Testis (tissue), 5 donors: ENCODE measurements at places on chromosomes 1 and 21. TPM values are rescaled to one million over a fixed set of nuclear protein-coding genes. Genes with fewer than 3 reads are reported as not detected.

- no peak overlapping the region for H3K4me3 ChIP-seq
- DNase-seq: no peak
- no peaks in the 10 kb centered on the region for H3K36me3 ChIP-seq
- H3K27me3 ChIP-seq: no peaks in the 10 kb centered on the region
- H3K27ac ChIP-seq: no peak overlapping the region
These were observed 23.6 kb upstream of the PLEKHA6 start for GRCh38 chr1:204383163-204383904.

DNA sequence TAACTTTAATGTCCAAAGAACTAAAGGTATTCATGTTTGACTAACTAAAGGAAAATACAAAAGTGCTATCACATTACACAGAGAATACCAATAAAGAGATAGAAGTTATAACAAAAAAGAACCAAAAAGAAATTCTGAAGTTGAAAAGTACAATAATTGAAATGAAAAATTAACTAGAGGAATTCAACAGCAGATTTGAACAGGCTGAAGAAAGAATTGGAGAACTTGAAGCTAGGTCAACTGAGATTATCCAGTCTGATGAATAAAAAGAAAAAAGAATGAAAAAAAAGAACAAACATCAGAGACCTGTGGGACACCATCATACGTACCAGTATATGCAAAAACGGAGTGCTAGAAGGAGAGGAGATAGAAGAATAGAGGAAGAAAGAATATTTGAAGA, 78.5 kb downstream of the NUP210L start:
- H3K36me3 ChIP-seq: no peaks in the 10 kb centered on the region
- H3K27me3 ChIP-seq: no peaks in the 10 kb centered on the region
- no peaks in the 10 kb centered on the region for H3K4me1 ChIP-seq
- DNase-seq: no peak
- no peak overlapping the region for H3K27ac ChIP-seq

DNA sequence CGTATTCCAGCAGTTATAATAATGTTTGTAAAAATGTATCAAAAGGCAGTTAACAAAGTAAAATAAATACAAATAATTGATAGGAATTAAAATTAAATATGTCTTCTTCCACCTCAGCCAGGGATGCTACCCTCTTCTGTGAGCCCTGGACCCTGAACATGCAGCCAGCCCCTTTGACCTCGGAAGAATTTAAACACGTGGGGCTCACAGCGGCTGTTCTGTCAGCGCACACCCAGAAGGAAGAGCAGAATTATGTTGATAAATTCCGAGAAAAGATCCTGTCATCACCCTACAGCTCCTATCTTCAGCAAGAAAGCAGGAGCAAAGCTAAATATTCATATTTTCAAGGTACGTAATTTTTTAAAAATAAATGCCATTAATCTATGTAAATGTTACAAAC, 26.5 kb downstream of the UTS2 start:
- H3K4me3 ChIP-seq: no peak overlapping the region
- no peak overlapping the region for H3K27ac ChIP-seq
- H3K4me1 ChIP-seq: no peaks in the 10 kb centered on the region
- no peaks in the 10 kb centered on the region for H3K27me3 ChIP-seq
- no peak for DNase-seq

GRCh38 chr1:151294742-151295462, 12.8 kb downstream of the ZNF687 start:
- no peak overlapping the region for H3K27ac ChIP-seq
- H3K27me3 ChIP-seq: no peaks in the 10 kb centered on the region
- no peak for DNase-seq
- no peaks in the 10 kb centered on the region for H3K4me1 ChIP-seq

DNA sequence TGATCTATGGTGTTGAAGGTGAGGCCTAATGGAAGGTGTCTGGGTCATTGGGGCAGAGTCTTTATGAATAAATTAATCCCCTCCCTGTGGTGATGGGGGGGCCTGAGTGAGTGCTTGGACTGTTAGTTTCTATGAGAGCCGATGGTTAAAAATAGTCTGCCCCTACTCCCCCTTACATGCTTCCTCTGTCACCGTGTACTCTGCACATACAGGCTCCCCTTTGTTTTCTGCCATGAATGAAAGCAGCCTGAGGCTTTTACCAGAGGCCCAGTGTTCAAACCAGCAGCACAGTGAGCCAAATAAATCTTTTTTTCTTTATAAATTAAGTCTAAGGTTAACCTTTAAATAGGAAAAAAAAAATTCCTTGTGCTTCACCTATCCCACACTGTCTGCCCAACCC, 657.0 kb downstream of the AMY1C start:
- no peaks in the 10 kb centered on the region for H3K36me3 ChIP-seq
- no peak overlapping the region for H3K27ac ChIP-seq
- H3K4me3 ChIP-seq: no peak overlapping the region
- no peaks in the 10 kb centered on the region for H3K27me3 ChIP-seq
- no peak for DNase-seq

- H3K27me3 ChIP-seq: no peaks in the 10 kb centered on the region
- no peak for DNase-seq
- no peak overlapping the region for H3K27ac ChIP-seq
- H3K4me1 ChIP-seq: peaks cover 31% of the 10 kb centered on the region
These were observed 3.1 kb upstream of the MOB3C start for GRCh38 chr1:46619656-46620258.

DNA sequence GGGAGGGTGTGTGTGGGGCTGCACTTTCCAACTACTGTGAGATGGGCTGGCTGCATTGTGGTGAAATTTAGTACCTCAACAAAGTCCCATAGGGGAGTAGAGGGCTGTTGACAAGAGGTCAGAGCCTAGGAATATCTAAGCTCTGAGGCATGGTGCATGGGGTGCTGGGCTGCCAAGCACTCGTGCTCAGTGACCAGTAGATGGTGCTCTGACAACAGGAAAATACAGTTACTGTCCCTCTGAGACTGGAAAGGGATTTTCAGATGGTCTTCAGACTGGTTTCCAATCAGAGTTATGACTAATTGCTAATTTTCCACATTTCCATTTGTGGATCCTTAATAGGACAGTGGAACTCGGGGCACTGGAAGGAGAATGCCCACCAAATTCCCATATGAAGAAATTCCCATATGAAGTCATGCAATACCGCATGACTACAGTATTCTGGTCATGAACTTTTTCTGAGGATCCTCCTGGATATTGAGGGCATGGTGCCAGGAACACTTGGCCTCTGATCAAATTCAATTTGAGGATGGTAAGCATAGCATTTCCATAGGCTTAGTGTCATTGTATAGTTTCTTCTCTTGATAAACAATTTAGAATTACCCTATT, 4.1 kb upstream of the CACNA1E start:
- no peaks in the 10 kb centered on the region for H3K27me3 ChIP-seq
- H3K4me3 ChIP-seq: no peak overlapping the region
- H3K36me3 ChIP-seq: no peaks in the 10 kb centered on the region
- peak; percentile 68 for DNase-seq

DNA sequence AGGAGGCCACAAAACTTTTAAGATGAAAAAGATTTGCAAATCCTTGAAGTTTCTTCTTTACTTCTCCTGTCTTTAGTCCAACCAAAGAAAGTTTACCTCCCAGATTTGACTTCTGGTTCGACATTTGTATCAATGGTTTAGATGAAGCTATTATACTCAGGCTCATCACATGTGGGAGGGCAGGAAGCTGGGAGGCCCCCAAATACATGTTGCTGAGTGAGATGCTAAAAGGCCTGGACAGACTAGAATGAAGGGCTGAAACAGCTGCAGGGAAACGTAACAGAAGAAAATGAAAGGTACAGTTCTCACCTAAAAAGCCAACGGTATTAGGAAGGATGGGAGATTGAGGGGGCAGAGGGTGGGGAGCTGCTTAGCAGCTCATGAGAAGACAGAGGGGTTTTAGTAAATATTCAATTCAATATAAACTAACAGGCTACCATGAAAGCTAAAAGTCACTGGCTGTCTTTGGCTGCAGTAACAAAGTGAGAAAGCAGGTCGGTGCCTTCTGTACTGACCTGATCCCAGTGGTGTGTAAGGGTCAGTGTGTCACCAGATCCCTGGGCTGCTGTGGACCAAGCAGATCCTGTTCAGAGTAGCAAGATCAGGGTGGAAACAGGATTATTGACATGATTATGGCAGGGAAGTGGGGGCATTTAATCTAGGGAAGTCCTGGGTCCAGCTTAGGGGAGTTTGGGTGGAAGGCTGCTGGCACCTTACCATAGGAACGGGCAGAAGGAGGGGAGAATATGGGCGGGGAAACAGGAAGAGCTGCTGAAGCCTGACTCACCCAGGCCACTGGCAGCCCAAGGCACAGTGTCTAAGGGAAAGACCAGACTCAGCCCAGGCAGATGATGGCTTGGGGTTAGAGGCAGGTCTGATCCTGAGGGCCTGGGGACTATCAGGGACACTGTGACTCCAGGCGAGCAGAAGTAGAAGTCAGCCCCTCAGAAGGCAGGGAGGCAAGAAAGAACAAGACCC, 60.4 kb downstream of the KCNN3 start:
- H3K36me3 ChIP-seq: no peaks in the 10 kb centered on the region
- H3K4me3 ChIP-seq: no peak overlapping the region
- peaks cover 8% of the 10 kb centered on the region for H3K4me1 ChIP-seq
- H3K27me3 ChIP-seq: no peaks in the 10 kb centered on the region

- H3K4me1 ChIP-seq: peaks cover 6% of the 10 kb centered on the region
- H3K27ac ChIP-seq: no peak overlapping the region
- H3K36me3 ChIP-seq: no peaks in the 10 kb centered on the region
- no peak overlapping the region for H3K4me3 ChIP-seq
These were observed 6.0 kb downstream of the CZIB start for GRCh38 chr1:53214376-53214940.

DNA sequence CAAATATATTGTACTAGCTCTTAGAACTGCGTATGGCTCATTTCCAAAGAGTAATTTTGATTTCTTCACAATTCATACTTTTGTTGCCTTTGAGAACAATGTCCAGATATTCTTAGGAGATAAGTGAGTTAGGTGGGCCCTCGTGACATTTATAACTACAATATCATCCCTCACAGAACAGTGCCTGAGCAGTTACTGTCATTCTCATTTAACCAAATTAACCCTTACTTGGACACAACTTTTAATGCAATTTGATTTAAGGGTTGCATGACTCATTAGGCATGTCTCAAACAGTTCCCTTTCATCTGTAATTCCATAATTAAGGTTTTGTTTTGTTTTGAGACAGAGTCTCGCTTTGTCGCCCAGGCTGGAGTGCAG, 68.1 kb upstream of the DNAH14 start:
- no peaks in the 10 kb centered on the region for H3K4me1 ChIP-seq
- H3K27me3 ChIP-seq: no peaks in the 10 kb centered on the region
- no peak overlapping the region for H3K27ac ChIP-seq
- H3K4me3 ChIP-seq: no peak overlapping the region

DNA sequence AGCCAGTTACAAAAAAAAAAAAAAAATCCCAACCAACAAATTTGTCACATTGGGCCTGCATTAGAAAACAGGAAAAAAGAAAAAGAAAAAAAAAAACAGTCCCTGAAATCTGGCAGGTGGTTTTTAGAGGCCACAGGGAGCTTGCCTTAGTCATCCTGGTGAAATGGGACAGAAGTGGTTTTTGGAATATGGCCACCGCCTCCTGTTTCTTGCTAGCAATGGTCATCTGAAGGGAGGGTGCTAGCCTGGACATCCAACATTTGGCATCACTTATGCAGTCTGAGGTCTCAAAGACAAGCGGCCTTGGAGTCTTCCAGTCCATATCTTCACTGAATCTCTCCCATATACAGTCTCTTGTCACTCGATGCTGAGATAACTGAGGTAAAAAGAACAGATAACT, 20.1 kb upstream of the NKAIN1 start:
- no peak overlapping the region for H3K27ac ChIP-seq
- H3K36me3 ChIP-seq: no peaks in the 10 kb centered on the region
- no peaks in the 10 kb centered on the region for H3K27me3 ChIP-seq
- no peak for DNase-seq
- H3K4me3 ChIP-seq: no peak overlapping the region

DNA sequence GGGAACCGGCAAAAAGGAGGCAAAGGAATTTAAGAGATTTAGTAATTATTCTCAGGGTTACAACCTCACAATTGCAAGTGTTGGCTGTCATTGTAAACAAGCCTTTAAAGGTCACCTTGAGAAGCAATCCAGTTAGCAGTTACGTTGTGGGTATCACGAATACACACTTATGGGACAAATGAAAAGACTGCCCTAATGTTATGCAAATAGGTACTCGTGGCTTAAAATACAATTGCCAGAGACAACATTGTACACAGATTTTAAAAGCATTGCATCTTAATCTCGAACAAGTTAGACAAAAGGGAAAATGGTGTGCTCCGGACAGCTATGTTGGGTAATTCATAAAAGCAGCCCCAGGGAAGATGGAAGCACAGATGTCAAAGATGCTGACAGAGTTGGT, 120.5 kb upstream of the ZC3H12A start:
- no peak overlapping the region for H3K4me3 ChIP-seq
- no peaks in the 10 kb centered on the region for H3K4me1 ChIP-seq
- no peaks in the 10 kb centered on the region for H3K27me3 ChIP-seq
- no peak overlapping the region for H3K27ac ChIP-seq

DNA sequence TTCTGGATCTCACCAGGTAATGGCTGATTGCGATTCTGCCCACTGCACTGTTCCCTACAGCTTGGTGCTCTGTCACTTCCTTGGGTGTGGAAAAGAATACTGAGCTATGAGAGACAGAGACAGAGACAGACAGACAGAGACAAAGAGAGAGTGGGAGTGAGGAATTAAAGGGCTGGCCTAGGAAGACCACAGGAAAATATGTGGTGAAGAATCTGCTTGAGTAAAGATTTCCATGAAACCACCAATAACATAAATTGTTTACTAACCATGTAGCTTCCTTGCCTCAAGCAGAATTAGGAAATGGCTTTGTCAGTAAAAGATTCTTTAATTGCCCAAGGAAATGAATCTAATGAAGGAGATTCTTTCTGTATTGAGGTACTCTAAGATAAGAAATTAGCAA, 54.4 kb downstream of the MPZL1 start:
- no peaks in the 10 kb centered on the region for H3K4me1 ChIP-seq
- no peaks in the 10 kb centered on the region for H3K27me3 ChIP-seq
- no peak overlapping the region for H3K4me3 ChIP-seq
- no peak overlapping the region for H3K27ac ChIP-seq

DNA sequence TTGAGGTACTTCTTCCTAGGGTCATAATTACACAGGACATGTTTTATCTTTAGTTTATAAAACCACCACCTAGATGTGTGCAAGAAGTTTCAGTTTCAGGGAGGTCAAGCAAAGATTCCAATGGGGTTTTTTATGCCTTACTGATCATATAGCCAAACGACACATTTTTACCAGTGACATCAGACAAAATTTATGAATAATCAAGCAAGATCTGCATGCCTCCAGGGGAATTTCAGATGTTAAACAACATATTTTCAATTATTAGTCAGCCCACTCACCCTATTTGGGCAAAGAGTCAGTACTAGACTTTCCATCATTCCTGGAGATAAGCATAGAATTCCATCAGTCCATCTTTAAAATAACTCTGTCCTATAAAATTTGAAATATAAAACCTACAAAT, 867.4 kb downstream of the KCNT2 start:
- DNase-seq: no peak
- H3K36me3 ChIP-seq: no peaks in the 10 kb centered on the region
- H3K4me3 ChIP-seq: no peak overlapping the region
- H3K27ac ChIP-seq: no peak overlapping the region
- no peaks in the 10 kb centered on the region for H3K4me1 ChIP-seq

FAM78B gene
- total RNA-seq: 13.9 TPM

ZBTB18 gene
- total RNA-seq: 61.9 TPM

TLCD4 gene
- 7.2 TPM for total RNA-seq

HNRNPCL2 gene
- total RNA-seq: not detected

ETV3L gene
- 0.16 TPM for total RNA-seq

SLC44A3 gene
- total RNA-seq: 3.4 TPM

FAM72B gene
- total RNA-seq: 1.3 TPM

FHAD1 gene
- total RNA-seq: 22.0 TPM

NBPF10 gene
- 5.6 TPM for total RNA-seq

KCNN3 gene
- total RNA-seq: 0.24 TPM

VWA1 gene
- total RNA-seq: 64.0 TPM
